ENCODE measurements at places on chromosomes 3 and 15.

DNA sequence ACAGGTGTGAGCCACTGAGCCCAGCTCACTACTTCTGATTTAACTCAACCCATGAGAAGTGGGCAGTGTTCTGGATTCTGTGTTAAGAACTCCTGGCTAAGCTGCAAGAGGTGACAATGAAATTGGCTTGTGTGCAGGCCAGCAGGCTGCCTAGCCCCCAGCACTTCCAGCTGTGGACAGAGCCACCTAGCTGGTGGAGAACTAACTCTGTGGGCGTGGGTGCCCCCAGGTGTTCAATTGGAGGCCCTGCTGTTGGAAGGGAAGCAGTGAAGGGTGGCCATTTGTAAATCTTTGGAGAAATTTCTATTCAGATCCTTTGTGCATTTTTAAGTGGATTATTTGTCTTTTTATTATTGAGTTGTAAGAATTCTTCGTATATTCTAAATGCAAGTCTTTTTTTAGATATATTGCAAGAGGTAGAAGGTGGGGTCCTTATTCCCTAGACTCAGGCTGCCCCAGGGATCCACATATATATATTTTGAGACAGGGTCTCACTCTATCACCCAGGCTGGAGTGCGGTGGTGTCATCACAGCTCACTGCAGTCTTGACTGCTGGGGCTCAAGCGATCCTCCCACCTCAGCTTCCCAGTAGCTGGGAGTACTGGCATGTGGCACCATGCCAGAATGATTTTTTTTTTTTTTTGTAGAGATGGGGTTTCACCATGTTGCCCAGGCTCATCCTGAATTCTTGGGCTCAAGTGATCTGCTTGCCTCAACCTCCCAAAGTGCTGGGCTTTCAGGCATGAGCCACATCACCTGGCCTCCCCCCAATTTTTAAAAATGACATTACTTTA is 7.2 kb upstream of the SCAMP5 start:
- no peak for DNase-seq

GRCh38 chr3:126158016-126158911 is 22.1 kb downstream of the ALDH1L1 start:
- no peak for DNase-seq

DNA sequence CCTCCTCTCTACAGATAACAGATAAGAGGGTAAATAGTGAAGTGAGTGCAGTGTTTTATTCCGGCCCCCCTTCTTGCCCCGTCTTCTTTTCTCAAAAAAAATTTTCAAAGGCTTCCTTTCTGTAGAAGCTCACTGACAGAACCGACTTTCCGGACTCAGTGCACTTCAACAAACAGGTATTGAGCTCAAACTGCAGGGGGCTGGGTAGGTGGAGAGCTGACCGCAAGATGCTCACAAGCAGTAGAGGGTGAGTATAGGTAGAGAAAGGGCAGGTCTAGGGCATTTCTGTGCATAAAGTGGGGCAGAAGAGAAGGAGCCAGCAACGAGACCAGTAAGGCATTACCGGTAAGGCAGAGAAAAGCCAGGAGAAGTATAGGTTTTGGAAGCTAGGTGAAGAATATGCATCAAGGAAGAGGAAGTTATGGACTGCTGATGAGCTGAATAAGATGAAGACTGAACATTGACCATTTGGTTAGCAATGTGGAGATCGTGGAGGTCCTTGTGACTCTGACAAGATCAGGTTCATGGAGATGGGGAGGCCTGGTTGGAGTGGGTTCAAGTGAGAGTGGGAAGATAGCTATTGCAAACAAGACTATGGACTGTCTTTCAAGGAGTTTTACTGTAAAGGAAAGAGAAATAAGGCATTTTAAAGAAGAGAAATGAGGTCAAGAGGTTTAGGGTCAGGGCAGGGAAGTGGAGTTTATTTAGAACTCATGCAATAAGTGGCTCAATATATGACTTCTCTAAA is 97.4 kb downstream of the ST6GAL1 start:
- DNase-seq: no peak

DNA sequence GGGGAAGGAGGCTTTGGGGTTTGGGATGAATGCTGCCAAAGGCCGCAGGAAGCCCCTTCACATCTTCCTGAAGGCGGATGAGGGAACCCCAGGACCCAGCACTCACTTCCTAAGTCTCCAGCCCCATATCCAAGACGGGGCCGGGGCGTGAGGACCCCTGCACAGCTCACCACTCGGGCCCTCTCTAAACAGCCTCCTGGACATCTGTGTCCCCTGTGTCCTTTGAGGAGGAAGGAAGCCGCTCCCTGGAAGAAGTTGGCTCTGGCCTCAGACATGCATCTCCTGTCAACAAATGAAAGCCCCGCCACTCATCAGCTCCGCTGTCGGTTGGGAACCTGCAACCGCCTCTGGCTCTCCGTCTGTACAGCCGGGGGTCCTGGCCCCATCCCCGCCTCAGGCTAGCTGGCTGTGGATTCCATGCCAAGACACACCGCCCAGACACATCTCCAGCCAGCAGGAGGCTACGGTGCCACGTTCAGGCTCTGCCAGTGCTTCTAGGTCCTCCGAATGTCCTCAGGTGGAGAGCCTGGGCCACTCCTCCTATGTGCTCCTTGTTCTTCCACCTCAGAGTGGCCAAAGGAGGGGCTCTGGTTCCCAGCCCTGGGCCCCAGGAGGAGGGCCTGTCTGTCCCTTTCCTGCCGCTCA is 140.0 kb upstream of the MEF2A start:
- no peak for DNase-seq

GRCh38 chr3:14862661-14863230 is 44.0 kb downstream of the FGD5 start:
- no peak for DNase-seq

DNA sequence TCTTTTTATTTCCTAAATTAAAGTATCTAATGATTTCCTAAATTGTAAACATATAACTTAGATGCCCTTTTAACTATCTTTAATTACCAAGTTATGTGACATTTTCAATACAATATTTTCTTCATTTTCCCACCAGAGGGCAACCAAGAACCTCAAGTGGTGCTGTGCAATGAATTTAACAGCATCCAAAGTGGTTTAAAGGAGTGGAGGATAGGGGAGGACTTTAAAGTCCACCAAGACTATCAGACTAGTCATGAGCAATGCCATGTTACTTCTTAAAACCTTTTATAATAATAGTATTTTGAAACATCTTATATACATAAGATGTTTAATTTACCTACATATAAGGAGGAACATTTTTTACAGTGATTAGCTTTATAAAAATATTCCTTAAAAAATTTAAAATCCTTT is 74.4 kb downstream of the DLG1 start:
- DNase-seq: peak; percentile 14

GRCh38 chr3:32111560-32111959 is 5.1 kb downstream of the GPD1L start:
- no peak for DNase-seq

DNA sequence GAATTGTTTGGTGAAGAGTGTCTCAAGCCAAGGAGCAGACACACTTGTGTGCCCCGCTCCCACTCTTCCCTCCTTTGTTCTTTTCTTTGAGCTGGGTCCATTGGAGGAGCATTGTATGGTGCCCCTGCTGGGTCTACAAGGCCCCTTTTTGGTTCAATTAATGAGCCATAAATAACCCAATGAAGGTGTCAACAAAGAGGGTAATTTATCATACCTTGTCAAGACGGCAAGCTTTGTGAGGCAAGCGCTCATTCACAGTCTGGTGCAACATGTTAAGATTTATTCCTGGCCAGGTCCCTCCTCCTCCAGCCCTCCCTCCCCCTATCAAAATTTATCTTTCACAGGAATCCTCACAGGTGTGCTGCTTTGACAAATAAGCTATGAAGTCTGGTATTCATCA is 300.1 kb downstream of the RORA start:
- no peak for DNase-seq

Data from right lung (tissue), 10 donors.